Stimulated activated naive CD4-positive, alpha-beta T cell treated with Interleukin-2 at 50 U/mL for 16 hours (primary cell): ENCODE measurements at places on chromosomes 5 and 9.
A peak's percentile ranks its signal among the peaks of the same experiment; 100 is the strongest.

GRCh38 chr5:172732201-172732865 lies 38.7 kb downstream of the DUSP1 start:
- DNase-seq = no peak

DNA sequence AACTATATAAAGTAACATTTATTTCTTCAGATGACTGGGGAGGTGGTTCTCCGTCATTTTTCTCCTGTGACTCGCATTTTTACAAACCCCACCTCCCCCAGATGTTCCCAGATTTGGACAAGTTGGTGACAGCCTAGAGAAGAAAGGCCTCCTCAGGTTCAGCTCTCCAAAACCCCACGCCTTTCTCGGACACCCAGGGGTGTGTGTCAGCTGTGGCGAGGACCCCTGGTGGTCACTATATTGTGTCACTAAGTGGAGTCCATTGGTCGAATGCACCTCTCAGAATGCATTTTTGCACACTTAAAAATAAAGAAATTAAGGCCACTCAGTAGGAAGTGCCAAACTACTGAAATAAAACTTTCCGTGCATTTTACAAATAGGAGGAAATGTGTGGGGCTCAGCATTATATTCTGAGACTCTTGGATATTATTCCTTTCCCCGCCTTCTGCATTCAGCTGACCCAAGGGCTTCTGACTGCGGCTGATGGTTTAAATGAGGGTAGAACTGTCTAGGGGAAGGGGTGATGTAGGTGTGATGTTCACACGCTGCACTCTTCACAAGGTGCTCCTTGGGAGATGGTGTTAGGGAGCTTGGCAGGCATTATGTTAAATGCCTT lies 47.6 kb downstream of the ACO1 start:
- peak; percentile 8 for DNase-seq

DNA sequence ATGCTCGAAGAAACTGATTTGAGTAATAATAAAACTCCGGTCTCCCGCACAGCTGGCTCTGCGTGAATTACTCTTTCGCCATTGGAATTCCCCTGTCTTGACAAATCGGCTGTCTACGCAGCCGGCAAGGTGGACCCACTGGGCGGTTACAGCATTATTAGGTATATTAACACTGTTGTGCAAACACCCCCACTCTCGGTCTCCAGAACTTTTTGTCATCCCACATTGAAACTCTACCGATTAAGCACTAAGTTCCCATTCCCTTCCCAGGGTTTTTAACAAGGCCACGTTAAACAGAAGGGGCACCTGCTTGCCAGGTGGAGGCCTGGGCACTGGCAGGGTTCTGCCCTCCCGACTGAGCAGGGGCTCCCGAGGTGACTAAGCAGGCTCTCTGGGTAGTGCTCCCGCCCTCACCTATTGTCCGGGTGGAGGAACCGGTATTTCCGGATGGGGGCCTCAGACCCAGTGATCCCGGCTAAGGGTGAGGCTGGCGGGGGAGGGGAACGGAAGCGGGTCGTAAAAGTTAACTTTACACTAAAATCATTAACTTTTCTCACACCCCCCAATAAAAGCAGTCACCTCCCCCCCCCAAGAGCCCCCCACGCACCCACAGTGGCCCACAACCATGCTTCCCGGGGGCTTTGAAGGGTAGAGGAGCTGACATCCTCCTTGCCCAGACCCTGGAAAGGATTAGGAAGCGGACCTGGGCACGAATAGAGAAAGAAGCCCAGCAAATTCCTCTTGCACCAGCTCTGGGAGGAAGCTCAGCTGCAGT lies 53.5 kb upstream of the TJP2 start:
- no peak for DNase-seq

DNA sequence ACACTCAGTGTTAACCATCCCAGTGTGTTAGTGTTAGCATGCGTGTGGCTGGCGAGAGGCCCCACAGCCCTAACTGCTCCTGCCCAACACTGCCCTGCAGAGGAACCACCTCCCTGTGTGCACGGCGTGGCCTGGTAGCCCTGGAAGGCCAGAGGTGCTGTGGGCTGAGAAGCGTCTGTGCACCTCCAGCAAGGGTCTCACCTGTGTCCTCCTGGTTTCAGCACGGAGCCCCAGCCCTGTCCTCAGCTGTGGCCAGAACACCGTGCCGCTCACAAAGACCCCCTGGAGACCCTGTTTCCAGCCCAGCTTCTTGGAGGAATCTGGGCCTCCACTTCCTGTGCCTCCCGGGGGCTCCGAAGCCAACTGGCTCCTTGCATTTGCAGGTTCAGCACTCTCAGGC lies 56.1 kb upstream of the NRARP start:
- no peak for DNase-seq

GRCh38 chr5:109467058-109467457 lies 57.3 kb upstream of the PJA2 start:
- DNase-seq = no peak

GRCh38 chr5:36878392-36879082 lies 2.0 kb downstream of the NIPBL start:
- DNase-seq = no peak

DNA sequence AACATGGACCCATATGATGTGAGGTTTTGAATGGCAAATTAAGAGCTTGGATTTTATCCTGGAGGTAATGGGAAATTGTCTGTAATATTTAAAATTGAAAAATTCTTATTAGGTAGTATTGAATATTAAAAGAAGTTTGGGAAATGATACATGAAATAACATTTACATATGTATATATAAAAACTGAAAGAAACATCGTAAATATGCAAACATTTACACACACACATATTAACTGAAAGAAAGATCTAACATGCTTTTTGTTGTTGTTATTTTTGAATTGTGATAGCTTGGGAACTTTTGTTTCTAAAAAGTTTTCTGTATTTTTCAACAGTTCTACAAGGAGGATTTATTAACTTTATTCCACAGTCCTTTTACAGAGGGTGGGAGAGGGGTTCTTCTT lies 82.8 kb upstream of the ITGA2 start:
- no peak for DNase-seq

DNA sequence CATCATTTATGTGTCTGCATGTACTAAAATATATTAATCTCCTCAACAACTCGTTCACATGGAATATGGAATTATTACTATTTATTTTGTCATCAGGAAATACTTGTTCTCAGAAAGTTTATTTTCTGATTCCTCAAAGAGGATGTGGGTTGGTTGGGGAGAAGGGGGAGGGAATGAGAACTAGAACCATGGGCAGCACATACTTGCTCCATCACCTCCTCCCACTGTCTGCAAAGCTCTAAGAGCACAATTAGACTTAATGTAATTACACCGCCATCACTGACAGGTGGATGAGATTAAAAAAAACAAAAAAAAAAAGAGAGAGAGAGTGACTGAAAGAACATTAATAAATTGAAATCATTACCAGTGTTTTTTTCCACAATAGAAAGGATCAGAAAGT lies 98.2 kb downstream of the OXCT1 start:
- no peak for DNase-seq

DNA sequence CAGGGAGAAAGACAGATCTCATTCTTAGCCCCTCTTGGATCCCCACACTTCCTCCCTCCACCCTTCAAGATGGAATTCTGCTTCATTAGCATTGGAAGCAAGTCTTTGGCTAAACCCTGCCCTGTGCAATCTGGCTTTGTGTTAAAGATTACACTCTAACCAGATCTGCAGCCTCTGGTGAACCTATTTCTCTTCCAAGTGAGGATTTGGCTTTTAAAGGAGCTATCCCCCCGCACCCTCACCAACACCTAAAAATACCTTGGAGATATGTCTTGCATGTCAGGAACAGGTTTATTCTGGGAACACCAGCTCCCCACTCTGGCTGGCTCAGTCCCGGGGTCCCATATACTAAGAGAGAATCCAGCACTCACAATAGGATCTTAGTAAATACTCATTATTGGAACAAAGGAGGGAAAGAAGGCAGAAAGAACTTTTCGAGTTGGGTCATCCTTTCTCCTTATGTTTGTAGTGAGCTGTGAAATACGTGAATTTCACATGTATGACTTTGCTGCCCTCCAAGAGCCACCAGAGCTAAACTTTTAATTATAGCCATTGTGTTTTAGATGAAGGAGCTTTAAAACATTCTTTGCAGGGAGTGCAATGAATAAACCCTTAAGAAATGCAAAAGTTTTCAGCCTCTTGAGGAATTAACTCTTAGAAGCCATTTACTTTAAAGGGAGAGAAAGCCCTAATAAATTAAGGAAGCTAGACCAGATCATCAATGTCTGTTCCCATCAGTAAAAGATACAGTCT lies 53.7 kb upstream of the HRH2 start:
- no peak for DNase-seq

- no peak for DNase-seq
These were observed 179.5 kb downstream of the TRIO start for GRCh38 chr5:14322437-14323187.

DNA sequence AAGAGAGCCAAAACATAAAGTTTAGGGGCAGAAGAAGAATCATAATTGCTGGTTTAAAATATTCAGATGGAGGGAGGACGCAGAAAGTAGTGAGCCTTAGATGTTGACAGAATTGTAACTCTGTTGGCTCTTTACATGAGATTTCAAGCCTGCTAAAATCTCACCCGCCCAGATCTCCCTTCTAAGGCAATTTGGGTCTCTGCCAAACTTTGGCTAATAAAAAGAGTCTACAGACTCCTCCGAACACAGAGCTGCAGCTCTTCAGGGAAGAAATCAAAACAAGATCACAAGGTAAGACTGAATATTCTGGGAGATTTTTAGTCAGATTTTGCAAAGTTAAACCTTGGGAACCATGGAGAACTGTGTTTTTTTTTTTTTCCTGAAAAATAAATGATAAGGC lies at the start of gene IL33:
Gene IL33, plus strand, starts transcription at position 246 of the 400 bp plus-strand sequence. CDS start 25,888 bp downstream, outside the sequence.
- no peak for DNase-seq

- DNase-seq = no peak
These were observed 98.3 kb downstream of the BASP1 start for GRCh38 chr5:17315710-17316221.

DNA sequence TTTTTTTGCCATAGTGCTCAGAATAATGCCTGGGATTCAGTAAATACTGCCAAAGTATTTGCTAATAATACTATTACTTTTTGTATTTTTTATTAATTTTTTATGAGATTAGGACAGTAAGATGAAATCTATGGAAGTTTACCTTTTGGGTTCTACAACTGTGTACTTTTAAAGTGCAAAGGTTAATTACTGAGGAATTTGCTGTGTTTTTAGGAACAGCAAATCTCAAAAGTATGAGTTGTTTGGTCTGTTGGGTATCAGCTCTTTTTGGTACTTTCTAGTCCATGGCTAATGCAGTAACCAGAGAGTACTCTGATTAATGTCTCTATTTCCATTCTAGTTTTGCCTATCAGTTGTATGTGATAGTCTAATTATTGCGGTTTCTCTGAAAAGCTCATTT lies 5.1 kb downstream of the HSPA4 start:
- no peak for DNase-seq

DNA sequence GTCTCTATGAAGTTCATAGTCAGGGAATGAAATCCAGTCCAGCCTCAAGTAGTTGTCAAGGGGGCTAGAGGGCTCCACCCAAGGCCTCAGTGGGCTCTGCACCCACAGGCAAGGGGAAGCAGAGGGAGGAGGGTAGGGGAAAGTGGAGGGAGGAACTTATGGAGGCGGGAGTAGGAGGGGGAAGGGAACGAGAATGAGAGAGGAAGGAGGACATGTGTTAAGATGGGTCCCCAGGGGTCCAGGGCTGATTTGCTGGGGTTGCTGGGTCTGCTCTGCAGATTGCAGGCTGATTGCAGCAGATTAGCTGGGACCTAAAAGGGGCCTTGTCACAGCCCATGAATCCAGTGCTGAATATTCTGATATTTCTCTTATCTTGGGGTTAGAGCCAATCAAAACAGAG lies 166.9 kb upstream of the IL12B start:
- DNase-seq = no peak

DNA sequence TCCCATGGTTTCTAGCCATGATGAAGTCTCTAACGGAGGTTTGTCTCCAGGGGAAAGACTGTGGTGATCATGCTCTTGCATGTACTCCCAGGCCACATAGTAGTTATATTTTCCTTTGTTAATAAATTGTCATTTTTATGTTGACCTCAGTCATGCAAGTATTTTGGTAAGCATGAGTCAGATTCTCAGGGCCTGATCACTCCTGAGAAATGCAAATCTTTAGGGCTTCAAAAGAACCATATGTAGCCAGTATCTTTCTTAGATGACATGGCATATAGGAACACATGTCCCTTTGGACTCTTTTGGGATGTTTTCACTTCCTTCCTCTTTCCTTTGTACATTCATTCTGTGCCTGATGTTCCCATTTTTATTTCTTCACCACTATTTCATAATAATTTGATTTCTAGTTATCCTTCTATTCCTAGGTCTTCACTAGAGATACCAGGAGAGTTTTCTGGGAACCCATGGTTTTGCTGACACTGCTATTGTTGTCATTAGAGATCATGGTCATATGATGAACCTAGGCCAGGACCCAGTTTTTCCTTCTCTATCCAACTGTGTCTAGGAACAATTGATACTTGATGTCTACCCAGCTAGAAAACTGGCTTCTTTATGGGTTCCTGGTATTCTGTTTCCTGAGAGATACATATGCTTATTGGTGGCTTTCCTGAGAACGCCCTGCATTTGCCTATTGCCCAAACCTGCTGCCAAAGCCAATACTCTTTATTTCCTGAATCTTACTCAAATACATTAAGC lies 248.1 kb upstream of the NREP start:
- DNase-seq = no peak

DNA sequence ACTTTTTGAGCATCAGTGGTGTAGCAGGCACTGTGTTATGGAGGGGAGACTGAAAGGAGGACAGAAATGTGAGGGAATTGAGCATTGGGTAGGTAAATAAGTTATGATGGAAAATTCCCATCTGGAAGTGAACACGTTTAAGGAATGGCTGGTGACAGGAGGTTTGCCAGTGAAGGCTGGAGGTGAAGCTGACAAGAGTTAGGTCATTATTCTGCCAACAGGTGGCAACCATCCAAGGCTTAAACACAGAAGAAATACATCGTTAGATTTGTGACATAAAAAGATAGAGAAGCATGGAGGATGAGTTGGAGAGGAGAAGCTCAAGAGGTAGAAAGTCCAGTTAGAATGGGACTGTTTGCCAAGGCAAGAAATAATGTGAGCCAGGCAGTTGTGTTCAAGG lies 455.3 kb upstream of the SGCD start:
- DNase-seq = no peak

- no peak for DNase-seq
These were observed 173.4 kb downstream of the ROR2 start for GRCh38 chr9:91776409-91777291.

DNA sequence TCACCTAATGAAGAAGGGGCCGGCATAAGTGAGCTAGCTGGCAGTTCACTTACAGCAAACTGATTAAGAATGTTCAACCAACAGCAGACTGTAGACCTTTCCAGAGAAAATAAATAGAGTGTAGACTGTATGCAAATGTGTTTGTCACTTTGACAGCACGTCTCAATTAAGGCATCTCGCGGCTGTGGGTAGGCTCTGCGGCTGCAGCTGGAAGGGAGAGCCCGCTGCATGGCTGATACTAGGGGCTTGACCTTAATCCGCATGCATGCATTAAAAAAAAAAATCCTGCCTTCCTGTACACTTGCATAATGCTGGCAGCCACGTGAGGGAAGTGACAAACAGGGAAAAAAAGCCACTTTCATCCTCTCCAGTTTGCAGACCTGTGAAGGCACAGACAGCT lies 82.3 kb downstream of the CRB2 start:
- DNase-seq = no peak

- DNase-seq = no peak
These were observed 619 bp upstream of the APC start for GRCh38 chr5:112737070-112737462.

- no peak for DNase-seq
These were observed 109.6 kb downstream of the ZCCHC7 start for GRCh38 chr9:37229882-37230482.

- no peak for DNase-seq
These were observed 18.1 kb downstream of the ZBTB5 start for GRCh38 chr9:37447111-37447510.

GRCh38 chr5:171542525-171543140 lies 123.2 kb downstream of the FGF18 start:
- no peak for DNase-seq
